ENCODE measurements at places on chromosomes 11 and 22.

DNA sequence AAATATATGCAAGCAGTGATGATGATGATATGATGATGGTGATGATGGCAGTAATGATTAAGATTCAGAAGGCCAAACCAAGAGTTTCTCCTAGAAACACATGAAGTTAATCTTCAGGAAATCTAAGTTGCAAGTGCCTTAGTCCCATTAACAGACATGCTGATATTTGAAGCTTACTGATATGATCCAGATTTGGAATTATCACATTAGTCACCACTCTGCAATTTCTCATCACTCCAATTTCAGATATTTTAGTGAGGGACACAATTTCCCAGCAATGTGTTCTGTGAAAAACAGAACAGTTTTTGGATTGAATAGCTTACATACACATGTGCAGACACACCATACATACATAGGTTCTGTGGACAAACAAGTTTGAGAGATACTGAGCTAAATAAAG is 411.4 kb upstream of the FAT3 start:
- no peak for DNase-seq

GRCh38 chr22:45237065-45237990 is 3.4 kb downstream of the KIAA0930 start:
- DNase-seq = no peak

GRCh38 chr22:20084547-20085413 is 4.7 kb downstream of the DGCR8 start:
- DNase-seq = no peak

DNA sequence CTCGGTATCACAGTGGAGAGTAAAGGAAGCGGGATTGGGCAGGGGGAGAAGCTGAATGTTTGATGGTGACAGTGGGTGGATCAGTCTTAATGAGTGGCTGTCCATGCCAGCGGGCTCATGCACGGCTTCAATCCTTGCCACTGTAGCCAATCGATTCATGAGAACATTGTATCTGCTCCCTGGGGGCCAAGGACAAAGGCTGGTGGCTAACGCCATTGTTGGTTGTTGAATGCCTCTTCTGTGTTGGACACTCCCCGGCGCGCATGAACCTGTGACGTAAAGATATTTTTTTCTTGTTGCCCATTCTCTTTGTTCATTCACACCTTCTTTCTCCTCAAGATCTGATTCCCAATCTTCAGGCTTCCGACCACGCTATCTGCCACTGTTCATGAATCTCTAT is 20.9 kb upstream of the ATXN10 start:
- no peak for DNase-seq

GRCh38 chr22:42842658-42843370 is 14.3 kb downstream of the ARFGAP3 start:
- no peak for DNase-seq

- DNase-seq = no peak
Measured at GRCh38 chr22:33756508-33756949, 163.7 kb downstream of the LARGE1 start.

GRCh38 chr22:23834793-23835483 is 3.9 kb downstream of the DERL3 start:
- no peak for DNase-seq

- DNase-seq = no peak
Measured at GRCh38 chr11:404551-405264, 10.1 kb downstream of the SIGIRR start.

GRCh38 chr11:18394275-18394927 is at the start of gene LDHA:
TSS of gene LDHA (plus strand) at chr11:18394563. CDS start at chr11:18396843, 2,280 bp downstream.
- peak; percentile 93 for DNase-seq

- DNase-seq = no peak
Measured at GRCh38 chr11:107592813-107593212, 1.9 kb downstream of the ELMOD1 start.

- DNase-seq = no peak
Measured at GRCh38 chr22:37749831-37750595, 53.2 kb downstream of the TRIOBP start.

- DNase-seq = no peak
Measured at GRCh38 chr11:31069447-31070205, 299.9 kb downstream of the DCDC1 start.

DNA sequence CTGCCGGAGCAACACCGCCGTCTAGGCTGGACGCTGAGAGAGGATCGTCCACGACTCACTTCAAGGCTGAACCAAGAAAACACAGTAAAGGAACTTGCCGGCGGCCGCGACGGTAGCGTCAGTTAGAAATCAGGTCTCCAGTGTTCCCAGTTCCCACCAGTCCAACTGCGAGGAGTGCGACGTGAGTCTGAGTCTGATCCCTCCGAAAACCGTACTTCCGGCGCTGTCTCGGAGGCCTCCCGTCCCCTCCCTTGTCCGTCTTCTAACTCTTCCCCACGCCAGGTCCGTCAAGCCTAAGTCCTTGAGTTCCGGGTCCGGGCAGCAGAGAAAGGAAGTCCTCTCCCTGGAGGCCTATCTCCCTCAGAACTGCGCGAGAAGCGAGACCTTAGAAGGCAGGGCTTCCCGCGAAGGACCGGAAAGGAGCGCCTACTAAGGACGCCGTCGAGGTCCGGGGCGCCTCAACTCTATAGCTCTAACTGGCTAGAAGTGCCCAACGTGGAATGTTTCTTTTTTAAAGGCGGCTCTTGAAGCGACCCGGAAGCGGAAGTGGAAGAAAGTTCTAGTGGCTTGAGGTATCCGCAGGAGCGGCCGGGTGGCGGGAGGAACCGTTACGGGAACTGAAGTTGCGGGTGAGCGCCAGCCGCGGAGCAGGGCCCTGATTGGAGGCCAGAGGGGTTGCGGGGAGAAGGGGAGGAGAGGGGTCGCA is at the start of the genes BANF1 and EIF1AD:
BANF1 (plus strand) TSS at position 562 of the 706 bp plus-strand sequence. CDS start 748 bp downstream, outside the sequence.
EIF1AD (minus strand) TSS at position 216 of the 706 bp plus-strand sequence. CDS start 1,768 bp downstream, outside the sequence.
- peak; percentile 93 for DNase-seq

All from GM20000 (cell line).